ENCODE measurements at places on chromosomes 11 and 22. TPM values are rescaled to one million over a fixed set of nuclear protein-coding genes. Genes with fewer than 3 reads are reported as not detected.
A peak's percentile ranks its signal among the peaks of the same experiment; 100 is the strongest.

Gene NF2
- total RNA-seq: 30.3 TPM

- H3K4me1 ChIP-seq: peaks cover 24% of the 10 kb centered on the region
- no peaks in the 10 kb centered on the region for H3K27me3 ChIP-seq
- H3K4me3 ChIP-seq: peak overlapping the region; percentile 45
- H3K27ac ChIP-seq: peak overlapping the region; percentile 96
- H3K36me3 ChIP-seq: no peaks in the 10 kb centered on the region
Observed at GRCh38 chr11:117328375-117329010, 839 bp downstream of the CEP164 start.

GRCh38 chr22:20656902-20657836 is 116.7 kb upstream of the SERPIND1 start:
- no peak overlapping the region for H3K27ac ChIP-seq
- no peak for DNase-seq
- H3K27me3 ChIP-seq: no peaks in the 10 kb centered on the region
- H3K36me3 ChIP-seq: no peaks in the 10 kb centered on the region
- H3K4me3 ChIP-seq: no peak overlapping the region

Gene KRTAP5-1
- total RNA-seq: not detected

- no peaks in the 10 kb centered on the region for H3K36me3 ChIP-seq
- H3K27me3 ChIP-seq: no peaks in the 10 kb centered on the region
- DNase-seq: no peak
- H3K27ac ChIP-seq: no peak overlapping the region
Observed at GRCh38 chr11:90774727-90775566, 552.1 kb upstream of the CHORDC1 start.

Gene VWCE
- total RNA-seq: 0.18 TPM

DNA sequence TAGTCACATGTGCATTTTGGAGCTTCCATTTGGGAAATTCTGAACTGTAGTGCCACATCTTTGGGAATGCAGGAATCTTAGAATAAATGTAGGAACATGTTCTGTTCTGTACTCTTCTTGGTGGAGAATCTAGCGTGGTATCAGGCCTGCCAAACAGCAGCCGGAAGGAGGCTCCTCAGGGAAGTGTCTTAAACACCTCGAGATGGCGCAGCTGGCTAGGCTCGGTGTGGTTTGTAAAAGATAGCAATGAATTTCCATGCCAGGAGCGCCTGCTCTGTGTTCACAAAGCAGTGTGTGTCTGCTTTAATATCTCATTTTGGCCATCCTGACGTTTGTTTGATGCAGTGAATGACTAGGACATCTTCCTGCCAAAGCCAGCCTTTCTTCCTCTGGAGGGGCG is 145.1 kb downstream of the ATXN10 start:
- peaks cover 4% of the 10 kb centered on the region for H3K4me1 ChIP-seq
- no peak overlapping the region for H3K4me3 ChIP-seq
- H3K27ac ChIP-seq: peak overlapping the region; percentile 78
- no peaks in the 10 kb centered on the region for H3K36me3 ChIP-seq
- no peaks in the 10 kb centered on the region for H3K27me3 ChIP-seq
- DNase-seq: no peak

DNA sequence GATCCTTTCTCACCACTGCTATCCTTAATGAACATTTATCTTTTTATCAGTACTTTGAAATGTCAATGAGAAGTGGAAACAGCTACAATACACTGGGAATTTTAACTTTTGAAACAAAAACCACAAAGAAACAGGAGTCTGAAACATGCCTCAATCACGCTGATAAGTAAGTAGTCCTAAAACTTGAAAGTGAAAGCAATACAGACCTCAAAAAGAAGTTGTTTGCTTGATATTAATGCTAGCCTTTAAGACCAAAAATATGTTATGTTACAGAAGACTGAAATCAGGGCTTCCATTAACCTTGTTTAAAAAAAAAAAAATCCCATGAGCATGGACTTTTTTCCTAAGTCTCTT is 21.3 kb downstream of the PHF21A start:
- DNase-seq: no peak
- no peak overlapping the region for H3K4me3 ChIP-seq
- H3K4me1 ChIP-seq: peaks cover 6% of the 10 kb centered on the region
- no peaks in the 10 kb centered on the region for H3K36me3 ChIP-seq
- H3K27ac ChIP-seq: peak overlapping the region; percentile 1

DNA sequence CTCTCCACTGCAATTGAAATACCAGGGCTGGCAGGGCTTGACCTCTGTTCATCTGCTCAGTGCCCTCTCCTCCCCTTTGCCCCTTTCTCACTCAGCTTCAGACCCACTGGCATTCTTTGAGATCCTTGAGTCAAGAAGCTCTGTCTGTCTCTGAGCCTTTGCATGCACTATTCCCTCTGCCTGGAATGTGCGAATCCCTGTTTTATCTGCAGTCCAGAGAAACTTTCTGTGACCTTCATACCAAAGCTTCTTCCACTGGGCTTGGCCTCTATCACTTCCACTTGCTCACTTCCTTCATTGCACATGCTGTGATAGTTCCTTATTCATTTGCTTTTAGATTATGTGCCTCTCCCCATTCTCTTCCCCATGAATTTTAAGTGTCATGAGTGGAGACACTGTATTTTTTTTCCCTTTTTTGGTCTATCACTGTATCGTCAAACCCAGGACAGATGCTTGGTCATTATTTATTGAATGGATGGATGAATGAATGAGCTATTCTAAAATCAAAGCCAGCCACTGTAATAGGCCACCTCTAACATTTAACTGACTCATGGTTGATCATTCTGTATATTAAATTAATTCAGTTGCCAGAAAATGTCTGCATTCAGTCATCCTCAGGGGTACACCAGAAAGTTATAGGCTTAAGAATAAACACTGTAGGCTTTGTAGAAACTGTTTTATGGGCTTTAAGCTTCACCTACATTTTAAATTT is 88.7 kb upstream of the TIMP3 start:
- no peak for DNase-seq
- no peaks in the 10 kb centered on the region for H3K4me1 ChIP-seq
- H3K4me3 ChIP-seq: no peak overlapping the region
- no peaks in the 10 kb centered on the region for H3K27me3 ChIP-seq
- no peak overlapping the region for H3K27ac ChIP-seq

- no peaks in the 10 kb centered on the region for H3K4me1 ChIP-seq
- no peak overlapping the region for H3K4me3 ChIP-seq
- H3K36me3 ChIP-seq: no peaks in the 10 kb centered on the region
- H3K27me3 ChIP-seq: no peaks in the 10 kb centered on the region
- no peak overlapping the region for H3K27ac ChIP-seq
Observed at GRCh38 chr11:77104727-77105126, 2.1 kb downstream of the OMP start.

DNA sequence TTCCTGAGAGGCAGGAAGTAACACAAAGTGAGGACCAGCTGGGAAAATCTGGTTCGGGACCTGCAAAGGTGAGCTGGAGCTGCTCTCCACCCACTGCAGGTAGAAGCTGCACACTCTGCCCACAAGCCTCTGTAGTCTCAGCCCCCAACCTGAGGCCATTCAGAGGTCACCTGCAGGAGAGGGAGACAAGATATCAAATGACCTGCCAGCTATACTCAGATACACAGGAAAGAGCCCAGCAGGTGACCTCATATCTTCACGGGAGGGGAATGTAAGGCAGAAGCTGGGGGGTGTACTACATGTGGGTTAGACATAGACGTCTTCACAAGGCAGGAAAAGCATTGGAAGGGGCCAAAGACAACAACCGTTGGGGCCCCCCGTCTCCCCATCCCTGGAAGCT is 86.1 kb downstream of the APIP start:
- peaks cover 38% of the 10 kb centered on the region for H3K4me1 ChIP-seq
- no peak for DNase-seq
- H3K36me3 ChIP-seq: no peaks in the 10 kb centered on the region
- H3K27ac ChIP-seq: no peak overlapping the region
- no peak overlapping the region for H3K4me3 ChIP-seq
- H3K27me3 ChIP-seq: no peaks in the 10 kb centered on the region

DNA sequence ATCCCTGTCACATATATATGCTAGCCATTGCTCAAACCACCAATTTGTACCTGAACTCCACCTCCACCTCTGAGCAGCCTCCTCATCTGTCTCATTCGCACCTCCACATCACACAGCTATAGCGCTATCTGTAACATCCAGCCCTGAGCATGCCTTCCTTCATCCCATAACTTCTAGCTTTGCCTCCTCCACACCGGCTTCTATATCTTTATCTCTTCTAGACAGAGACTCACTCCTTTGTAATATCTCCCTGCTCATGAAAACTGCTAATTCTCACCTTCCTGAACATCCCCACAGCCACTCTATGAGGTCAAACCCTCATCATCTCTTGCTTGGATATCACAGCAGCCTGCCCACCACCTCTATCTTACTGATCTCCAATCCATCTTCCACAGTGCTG is 5.9 kb downstream of the SIAE start:
- no peak overlapping the region for H3K4me3 ChIP-seq
- no peak for DNase-seq
- H3K4me1 ChIP-seq: peaks cover 3% of the 10 kb centered on the region
- H3K27me3 ChIP-seq: no peaks in the 10 kb centered on the region
- no peak overlapping the region for H3K27ac ChIP-seq
- H3K36me3 ChIP-seq: no peaks in the 10 kb centered on the region

- no peak overlapping the region for H3K4me3 ChIP-seq
- no peaks in the 10 kb centered on the region for H3K4me1 ChIP-seq
- no peak overlapping the region for H3K27ac ChIP-seq
Observed at GRCh38 chr11:120785576-120785975, 238.3 kb upstream of the TBCEL start.

DNA sequence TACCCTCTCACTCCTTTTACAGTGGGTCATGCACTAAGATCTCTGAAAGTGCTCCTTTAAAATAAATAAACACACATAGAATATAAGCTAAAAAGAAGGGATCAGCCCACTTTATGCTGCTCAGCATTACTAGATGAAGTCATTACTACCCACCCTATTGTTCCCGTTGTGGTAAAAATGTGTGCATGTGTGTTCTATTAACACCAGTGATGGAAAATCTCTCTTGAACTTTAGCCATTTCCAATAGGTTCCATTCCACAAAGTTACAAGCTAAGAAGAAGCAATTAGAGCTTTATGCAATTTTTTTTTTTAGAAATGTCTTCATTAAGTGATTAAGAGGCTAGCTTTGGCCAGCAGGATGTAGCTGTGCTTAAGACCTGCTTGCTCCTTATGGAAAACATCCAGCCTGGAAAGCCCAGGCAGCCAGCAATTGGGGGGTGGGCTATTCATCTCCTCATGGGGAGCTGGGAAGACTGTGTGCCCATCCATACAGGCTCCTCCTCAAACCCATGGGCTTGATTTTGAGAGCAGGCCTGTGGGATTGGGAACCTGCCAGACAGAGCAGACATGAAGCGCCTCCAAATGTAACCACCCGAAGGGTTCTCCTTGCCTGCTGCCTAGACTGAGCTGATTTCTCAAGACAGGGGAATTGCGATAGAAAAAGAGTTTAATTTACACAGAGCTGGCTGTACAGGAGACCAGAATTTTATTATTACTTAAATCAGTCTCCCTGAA is 92.9 kb upstream of the PARVA start:
- no peak overlapping the region for H3K27ac ChIP-seq
- no peaks in the 10 kb centered on the region for H3K4me1 ChIP-seq
- H3K4me3 ChIP-seq: no peak overlapping the region
- no peaks in the 10 kb centered on the region for H3K36me3 ChIP-seq

DNA sequence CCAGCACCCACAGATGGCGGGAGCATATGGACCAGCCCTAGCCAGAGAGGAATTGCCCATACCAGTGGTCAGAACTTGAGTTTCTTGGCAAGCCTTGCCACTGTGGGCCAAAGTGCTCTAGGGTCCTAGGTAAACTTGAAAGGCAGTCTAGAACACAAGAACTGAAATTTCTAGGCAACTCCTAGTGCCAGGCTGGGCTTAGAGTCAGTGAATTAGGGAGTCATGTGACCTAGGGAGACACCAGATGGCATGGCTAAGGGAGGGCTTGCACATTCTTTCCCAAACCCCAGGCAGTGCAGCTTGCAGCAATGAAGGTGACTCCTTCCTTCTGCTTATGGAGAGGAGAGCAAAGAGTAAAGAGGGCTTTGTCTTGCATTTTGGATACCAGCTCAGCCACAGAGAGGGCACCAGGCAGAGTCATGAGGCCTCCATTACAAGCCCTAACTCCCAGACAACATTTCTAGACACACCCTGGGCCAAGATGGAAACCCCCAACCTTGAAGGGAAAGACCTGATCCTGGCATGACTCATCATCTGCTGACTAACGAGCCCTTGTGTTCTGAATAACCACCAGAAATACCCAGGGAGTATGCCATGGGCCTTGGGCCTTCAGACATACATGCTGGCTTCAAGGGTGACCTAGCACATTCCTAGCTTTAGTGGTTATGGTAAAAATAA is 19.2 kb upstream of the OR56A3 start:
- no peaks in the 10 kb centered on the region for H3K36me3 ChIP-seq
- no peak overlapping the region for H3K27ac ChIP-seq
- H3K4me1 ChIP-seq: no peaks in the 10 kb centered on the region

GRCh38 chr11:1336836-1337646 is 27.6 kb upstream of the TOLLIP start:
- no peaks in the 10 kb centered on the region for H3K36me3 ChIP-seq
- H3K27me3 ChIP-seq: no peaks in the 10 kb centered on the region
- peaks cover 13% of the 10 kb centered on the region for H3K4me1 ChIP-seq
- peak overlapping the region; percentile 78 for H3K27ac ChIP-seq

DNA sequence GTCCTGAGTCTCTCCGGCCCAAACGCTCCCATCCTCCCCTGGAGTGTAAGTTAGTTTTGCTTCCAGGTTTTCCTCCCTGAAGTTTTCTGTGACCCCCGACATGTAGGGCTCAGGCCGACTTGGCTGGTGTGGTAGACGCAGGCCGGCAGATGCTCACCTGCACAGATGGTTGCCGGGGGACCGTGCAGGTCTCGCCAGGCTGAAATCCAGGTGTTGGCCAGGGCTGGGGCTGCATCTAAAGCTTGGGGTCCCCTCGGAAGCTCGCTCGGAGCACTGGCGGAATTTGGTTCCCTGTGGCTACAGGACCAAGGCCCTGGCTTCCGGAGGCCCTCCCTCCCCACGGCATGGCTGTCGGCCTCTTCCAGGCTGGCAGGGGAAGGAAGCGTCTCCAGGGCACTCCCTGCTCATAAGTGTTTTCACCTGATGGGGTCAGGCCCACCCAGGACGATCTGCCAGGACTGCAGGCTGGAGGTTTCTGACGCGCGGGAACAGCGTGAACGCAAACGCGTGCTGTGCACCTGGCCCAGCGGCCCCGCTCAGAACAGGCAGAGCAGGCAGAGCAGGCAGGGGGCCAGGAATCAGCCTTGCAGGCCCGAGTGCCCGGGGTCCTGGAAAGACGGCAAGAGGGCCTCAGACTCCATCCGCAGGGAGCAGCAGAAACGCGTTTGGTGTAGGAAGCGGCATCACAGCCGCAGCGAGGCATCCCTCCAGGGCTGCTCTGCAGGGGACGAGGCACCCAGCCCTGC is 258.2 kb downstream of the BRD1 start:
- no peak overlapping the region for H3K4me3 ChIP-seq
- no peaks in the 10 kb centered on the region for H3K36me3 ChIP-seq
- no peaks in the 10 kb centered on the region for H3K27me3 ChIP-seq
- no peak for DNase-seq
- H3K4me1 ChIP-seq: no peaks in the 10 kb centered on the region

Gene B3GAT1
- total RNA-seq: 0.09 TPM

Gene MRGPRE
- total RNA-seq: not detected

All from esophagus squamous epithelium (tissue), 5 donors.